ENCODE measurements at places on chromosomes 13 and 19. TPM values are rescaled to one million over a fixed set of nuclear protein-coding genes. Genes with fewer than 3 reads are reported as not detected.

TMEM38A gene
- total RNA-seq = 11.7 TPM

ZNF564 gene
- total RNA-seq = 17.9 TPM

CYP2B6 gene
- not detected for total RNA-seq

FUT1 gene
- 4.1 TPM for total RNA-seq
